Smooth muscle cell of the brain vasculature (primary cell): ENCODE measurements at places on chromosomes 2 and 18.

GRCh38 chr18:73669297-73669696 lies 478.3 kb downstream of the FBXO15 start:
- peak; percentile 76 for DNase-seq

DNA sequence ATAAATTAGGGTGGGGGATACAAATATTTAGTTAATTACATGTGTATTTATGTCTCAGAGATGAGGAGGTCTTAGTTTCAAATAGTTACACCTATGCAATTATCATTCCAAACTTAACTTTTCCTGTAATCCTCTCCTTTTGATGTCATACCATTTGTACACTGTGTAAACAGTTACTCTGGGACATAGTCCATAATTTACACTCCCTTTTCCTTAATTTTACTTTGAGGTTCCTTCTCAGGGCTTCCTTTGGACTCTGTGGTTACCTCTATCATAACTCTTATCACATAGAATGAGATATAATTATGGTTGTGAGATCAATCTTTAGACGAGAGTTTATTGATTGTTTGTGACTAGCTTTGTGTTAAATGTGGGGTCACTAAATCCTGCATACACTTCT lies 84.4 kb downstream of the DPP10 start:
- no peak for DNase-seq

GRCh38 chr2:47227532-47228279 lies 72.6 kb upstream of the STPG4 start:
- DNase-seq, result no peak

GRCh38 chr2:198604599-198604998 lies 800.2 kb downstream of the PLCL1 start:
- no peak for DNase-seq

GRCh38 chr18:24470805-24471204 lies 10.4 kb downstream of the HRH4 start:
- no peak for DNase-seq

- no peak for DNase-seq
Observed at GRCh38 chr2:88022669-88022921, 6.2 kb upstream of the RNU2-63P start.

- DNase-seq, result no peak
Observed at GRCh38 chr2:201127570-201127969, 11.6 kb downstream of the CFLAR start.

DNA sequence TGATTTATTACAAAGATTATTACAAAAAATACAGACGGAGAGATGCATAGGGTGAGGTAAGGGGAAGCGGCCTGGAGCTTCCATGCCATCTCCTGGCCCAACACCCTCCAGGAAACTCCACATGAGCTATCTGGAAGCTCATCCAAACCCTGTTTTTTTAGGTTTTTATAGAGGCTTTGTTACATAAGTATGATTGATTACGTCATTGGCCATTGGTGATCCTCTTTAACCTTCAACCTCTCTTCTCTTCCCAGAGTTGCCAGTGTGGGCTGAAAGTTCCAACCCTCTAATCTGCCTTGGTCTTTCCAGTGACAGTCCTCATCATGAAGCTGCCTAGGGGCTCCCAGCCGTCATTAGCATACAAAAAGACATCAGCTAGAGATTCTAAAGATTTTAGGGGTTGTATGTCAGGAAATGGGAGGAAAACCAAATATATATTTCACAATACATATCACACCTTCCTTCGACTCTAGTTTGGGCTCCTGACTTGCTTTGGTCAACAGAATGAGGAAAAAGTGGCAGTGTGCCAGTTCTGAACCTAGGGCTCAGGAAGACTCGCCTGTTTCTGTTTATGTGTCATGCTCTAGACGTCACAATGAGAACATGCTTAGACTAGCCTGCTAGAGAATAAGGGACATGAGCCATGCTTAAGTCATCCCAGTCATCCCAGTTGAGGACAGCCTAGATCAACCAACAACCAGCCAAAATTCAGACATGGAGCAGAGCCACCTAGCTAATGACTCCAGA lies 54.1 kb downstream of the ETAA1 start:
- DNase-seq, result no peak

DNA sequence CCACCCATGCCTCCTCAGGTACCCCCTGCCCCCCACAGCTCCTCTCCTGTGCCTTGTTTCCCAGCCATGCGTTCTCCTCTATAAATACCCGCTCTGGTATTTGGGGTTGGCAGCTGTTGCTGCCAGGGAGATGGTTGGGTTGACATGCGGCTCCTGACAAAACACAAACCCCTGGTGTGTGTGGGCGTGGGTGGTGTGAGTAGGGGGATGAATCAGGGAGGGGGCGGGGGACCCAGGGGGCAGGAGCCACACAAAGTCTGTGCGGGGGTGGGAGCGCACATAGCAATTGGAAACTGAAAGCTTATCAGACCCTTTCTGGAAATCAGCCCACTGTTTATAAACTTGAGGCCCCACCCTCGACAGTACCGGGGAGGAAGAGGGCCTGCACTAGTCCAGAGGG lies 803 bp upstream of the DES start:
- DNase-seq, result no peak

DNA sequence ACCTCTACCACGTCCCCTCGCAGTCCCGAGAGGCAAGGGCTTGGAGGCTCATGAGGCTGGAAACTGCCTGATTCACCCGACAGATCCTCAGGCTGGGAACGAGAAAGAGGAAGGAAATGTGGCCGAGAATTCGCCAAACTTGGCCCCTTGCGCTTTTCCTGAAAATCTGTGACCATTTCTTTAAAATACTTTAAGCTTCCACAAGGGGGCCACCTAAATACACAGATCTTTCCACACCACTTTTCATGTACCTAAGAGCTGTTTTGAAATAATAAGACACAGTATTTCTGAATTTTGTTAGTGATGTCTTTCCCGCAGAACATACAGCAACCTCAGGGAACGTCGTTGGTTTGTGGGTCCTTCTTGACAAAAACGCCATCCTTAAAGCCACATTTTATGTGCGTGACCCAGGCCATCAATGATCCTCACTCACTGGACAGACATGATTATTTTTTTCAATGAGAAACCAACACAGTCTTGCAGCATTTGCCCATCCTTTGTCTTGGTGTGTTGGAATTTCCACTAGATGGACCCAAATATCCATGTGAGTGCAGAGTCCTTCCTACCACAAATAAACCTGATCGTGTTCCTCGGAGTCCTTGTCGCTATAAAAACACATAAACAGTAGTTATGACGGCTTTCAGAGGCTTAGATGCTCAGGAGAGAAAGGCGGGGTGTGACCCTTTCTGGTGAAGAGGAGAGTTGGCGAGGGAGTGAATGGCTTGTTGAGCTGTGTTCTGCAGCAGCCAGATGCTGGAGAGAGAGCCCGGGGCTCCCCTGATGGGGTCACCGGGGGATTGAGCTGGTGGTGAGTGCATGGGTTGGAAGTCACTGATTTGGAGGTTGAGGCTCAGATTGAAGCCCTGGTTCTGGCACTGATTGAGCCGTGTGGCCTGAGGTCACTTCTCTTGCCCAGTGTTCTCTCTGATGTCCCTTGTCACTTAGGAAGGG lies 25.0 kb downstream of the DCDC2C start:
- DNase-seq, result peak; percentile 35

GRCh38 chr2:217846321-217846743 lies 156.5 kb downstream of the TNS1 start:
- no peak for DNase-seq

GRCh38 chr2:221293949-221294742 lies 278.0 kb downstream of the EPHA4 start:
- DNase-seq, result no peak

GRCh38 chr18:45167631-45168280 lies 447.5 kb upstream of the SLC14A2 start:
- DNase-seq, result no peak

- DNase-seq, result no peak
Observed at GRCh38 chr18:62897153-62897552, 181.8 kb downstream of the PHLPP1 start.

DNA sequence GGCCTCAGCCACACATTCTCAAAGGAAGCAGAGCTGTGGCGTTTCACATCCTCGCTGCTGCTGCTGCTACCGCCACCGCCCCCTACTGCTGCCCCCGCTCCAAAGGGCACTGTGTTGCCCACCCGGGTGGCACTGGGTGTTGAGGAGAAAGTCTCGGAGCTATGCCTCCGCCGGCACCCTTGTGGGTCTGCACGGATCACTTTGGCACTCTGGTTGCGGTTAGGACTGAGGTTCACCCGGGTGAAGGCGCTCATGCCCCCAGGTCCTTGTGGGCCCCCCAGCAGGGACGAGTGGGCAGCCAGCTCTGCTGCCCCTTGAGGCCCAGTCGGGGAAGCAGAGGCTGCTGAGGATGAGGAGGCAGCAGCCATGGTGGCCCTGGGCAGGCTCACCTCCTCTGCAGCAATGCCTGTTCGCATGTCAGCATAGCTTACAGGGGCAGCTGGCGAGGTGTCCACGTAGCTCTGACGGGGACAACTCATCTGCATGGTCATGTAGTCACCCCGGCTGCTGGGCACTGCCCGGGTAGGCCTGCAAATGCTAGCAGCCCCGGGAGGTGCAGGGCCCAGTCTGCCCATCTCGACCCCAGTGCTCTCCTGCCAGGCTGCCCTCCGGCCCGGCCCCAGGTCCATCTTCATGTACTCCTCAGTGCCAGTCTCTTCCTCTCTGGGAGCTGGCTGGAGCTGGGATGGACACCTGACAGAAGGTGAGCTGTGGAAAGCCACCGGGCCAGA lies 4.2 kb downstream of the IRS1 start:
- DNase-seq, result no peak

- DNase-seq, result no peak
Observed at GRCh38 chr2:160225722-160226121, 25.6 kb upstream of the ITGB6 start.

- DNase-seq, result no peak
Observed at GRCh38 chr2:157922815-157923214, 46.7 kb upstream of the ACVR1 start.

GRCh38 chr2:44938287-44939105 lies 3.0 kb upstream of the SIX3 start:
- DNase-seq, result no peak
